Hematopoietic multipotent progenitor cell treated with erythropoietin and hydrocortisone succinate and interleukin-3 and kit ligand, for 6 days (in vitro differentiated cells): ENCODE measurements at places on chromosomes 4 and X.

- peak; percentile 58 for DNase-seq
These were observed 577 bp upstream of the GLRA2 start for GRCh38 chrX:14528629-14529289.

GRCh38 chrX:13277539-13277938 is 42.3 kb downstream of the ATXN3L start:
- no peak for DNase-seq

DNA sequence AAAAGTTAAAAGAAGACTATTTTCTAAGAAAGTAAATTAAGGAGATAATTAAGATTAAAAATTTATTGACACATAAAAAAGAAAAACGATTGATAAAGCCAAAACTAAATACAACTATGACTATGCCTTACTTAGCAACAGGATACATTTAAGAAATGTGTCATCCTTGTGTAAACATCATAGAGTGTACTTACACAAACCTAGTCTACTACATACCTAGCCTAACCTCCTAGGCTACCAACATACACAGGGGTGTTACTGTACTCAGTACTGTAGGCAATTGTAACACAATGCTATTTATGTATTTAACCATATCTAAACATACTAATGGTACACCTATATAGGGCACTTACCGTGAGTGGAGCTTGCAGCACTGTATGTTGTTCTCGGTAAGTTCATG is 108.3 kb downstream of the ANXA10 start:
- DNase-seq = no peak

GRCh38 chr4:158581161-158581560 is 59.5 kb downstream of the RXFP1 start:
- DNase-seq = no peak

GRCh38 chr4:119739796-119740195 is 111.2 kb upstream of the PDE5A start:
- no peak for DNase-seq

DNA sequence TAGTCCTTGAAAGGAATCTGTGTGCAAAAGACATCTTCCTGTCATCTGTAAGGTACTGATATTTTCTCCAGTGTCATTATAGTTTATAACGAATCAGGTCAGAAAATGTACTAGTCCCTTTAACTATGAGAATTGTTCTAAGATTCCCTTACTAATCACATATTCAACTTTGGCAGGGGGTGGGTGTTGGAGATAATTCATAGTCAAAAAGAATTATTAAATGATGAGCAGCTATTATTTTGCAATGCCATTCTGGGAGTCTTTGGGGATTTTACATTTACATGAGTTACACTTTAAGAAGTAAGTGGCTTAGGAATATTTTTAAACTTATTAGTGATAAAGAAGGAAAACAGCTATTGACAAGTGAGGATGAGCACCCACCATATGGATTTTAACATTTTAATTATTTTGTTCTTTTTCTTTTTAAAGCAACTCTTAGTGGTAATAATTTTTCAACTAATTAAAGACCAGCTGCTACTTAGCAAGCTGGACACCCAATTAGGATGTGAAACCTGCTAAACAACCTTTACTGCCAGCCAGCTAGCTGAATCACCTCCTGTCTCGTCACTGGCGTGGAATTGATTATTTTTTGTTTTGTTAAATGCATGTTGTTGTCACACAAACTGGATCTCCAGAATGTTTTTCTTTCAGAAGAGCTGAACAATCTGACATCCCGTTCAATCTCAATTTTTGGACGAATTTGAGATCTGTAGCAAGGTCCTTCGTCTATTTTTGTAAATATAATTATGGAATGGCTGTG is 219.2 kb downstream of the ARAP2 start:
- no peak for DNase-seq

GRCh38 chr4:75741027-75741426 is 16.6 kb downstream of the USO1 start:
- no peak for DNase-seq

- DNase-seq = no peak
These were observed 89.0 kb downstream of the SH3KBP1 start for GRCh38 chrX:19798423-19798822.

DNA sequence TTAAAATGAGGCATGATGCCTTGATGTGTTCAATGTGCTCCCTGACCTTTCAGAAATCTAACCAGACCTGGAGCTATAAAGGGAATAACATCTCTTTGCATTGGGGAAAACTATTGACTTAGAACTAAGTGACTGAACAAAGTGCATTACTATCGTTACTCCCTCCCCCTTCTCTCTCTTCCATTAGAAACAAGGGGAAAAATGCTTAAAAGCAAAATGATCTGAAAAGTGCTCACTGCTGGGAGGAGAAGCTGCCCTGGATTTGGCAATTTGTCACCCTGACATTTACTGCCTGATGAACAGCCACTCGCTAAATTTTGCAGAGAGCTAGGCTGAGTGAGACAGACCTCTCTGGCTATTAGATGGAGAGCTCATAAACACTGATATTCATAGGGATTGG is 48.6 kb upstream of the PARM1 start:
- no peak for DNase-seq

- no peak for DNase-seq
These were observed 24.3 kb upstream of the TEX13C start for GRCh38 chrX:125295337-125295736.

DNA sequence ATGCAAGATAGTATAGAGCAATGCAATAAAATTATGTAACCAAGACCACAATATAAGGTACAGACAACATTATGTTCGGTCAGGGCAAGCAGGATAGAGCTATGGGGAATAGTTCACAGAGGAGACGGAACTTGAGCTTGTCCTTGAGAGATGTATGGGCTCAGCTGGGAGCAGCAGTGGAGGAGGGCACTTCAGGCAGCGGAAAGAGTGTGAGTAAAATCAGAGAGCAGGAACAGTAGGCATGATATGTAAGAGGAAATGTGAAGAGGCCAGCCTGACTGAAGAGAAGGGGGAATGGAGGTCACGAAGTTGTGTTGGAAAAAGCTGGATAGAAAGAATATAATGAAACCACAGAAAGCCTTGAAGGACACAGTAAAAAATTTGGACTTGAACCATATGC is 217.2 kb upstream of the NOCT start:
- DNase-seq = no peak

GRCh38 chr4:10180927-10181744 is 64.5 kb upstream of the WDR1 start:
- peak; percentile 99 for DNase-seq

GRCh38 chr4:9800848-9801247 is 19.4 kb downstream of the DRD5 start:
- no peak for DNase-seq

DNA sequence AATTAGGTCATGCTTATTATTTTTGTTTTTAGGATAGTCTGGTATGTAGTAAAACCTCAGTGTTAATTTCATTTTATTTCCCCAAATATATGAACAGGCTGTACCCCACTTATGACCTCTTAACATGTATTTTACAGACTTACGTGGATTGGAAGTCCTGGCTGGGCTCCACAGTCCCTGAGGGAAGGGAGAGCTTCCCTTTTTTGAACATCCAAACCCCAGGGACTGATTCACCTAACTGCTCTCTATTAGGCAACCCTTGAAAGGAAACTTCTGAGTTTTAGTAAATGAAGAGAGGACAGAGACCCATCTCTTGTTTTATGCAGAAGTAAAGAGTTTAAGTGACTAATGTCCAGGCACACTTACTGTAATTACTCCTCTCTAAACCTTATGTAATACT is 233.1 kb upstream of the SPRY1 start:
- DNase-seq = no peak

DNA sequence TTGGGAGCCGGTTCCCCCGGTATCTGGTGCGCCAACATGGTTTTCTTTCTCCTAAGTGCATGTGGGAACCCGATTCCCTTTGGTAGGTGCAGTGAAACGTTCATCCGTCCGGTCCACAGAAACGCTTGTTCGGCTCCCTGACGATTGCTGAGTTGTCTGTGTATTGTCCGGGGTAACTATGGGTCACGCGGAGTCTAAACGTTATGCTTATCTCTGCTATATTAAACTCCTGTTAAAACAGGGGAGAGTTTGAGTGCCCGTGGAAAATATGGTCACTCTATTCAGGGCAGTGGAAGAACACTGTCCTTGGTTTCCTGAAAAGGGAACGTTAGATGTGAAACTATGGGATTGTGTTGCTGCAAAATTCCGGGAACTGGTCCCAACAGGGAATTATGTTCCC is 32.4 kb upstream of the MGST2 start:
- DNase-seq = no peak

- DNase-seq = no peak
These were observed 3.8 kb downstream of the MAEA start for GRCh38 chr4:1293531-1293941.

GRCh38 chr4:14898989-14899388 is 103.3 kb upstream of the CPEB2 start:
- no peak for DNase-seq

GRCh38 chr4:180280076-180280475 is 1963.1 kb upstream of the TENM3 start:
- no peak for DNase-seq

GRCh38 chr4:66604192-66604591 is 933.9 kb upstream of the EPHA5 start:
- DNase-seq = no peak

DNA sequence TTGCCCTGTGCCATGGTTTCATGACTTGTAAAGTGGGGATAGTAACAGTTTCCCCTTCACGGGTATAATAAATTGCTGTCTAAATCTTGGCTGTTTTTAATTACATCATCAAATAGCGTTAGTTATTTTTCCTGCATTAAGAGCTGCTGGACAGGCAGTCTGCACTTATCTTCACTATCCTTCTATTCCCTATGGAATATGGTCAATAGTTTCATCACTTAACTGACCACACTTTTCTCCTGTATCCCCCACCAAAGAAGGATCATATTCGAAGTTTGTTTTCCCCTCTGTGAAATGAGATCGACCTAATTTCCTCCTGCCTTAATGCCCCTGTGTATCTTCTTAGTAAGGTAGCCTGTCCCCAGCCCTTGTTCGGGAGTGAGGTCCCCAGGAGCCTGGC is 133.2 kb downstream of the SHROOM3 start:
- no peak for DNase-seq

DNA sequence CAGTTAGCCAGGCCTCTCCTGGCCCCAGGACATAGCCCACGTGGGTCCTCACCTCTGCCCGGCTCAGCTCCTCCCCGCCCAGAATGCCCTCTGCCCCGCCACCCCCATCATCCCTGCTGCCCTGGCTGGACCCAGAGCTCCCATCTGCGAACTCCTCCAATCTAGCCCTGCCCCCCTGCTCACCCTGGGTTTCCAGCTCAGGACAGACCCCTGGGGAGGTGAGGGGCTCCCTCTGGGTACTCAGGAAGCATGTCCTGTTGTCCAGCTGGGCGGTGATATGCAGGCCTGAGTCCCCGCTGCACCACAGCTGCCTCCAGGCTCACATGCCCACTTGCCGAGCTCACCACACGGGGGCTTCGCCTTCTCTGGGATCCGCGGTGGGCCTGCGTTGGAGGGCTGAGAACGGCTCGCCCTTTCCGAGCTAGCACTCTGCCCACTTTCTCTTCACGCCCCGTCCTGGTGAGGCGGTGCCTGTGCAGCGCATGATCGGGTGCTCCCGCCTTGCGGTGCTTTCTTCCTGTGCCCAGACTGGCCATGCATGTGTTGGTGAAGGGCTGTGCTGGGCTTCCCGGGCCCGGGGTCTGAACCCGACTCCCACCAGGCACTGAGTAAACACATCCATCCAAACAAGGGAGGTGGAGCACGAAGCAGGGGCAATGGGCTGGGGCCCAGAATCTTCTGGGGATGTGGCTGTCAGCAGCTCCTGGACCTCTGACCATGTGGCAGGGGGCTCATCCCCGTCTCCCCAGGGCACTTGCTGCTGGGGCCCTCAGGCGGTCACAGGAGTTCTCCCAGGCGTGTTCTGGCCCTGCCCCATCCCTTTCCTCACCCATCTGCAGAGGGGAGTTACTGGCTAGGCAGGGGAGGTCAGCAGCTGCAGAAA is 74.3 kb downstream of the RGS12 start:
- DNase-seq = no peak

GRCh38 chrX:57951666-57952319 is 41.5 kb upstream of the ZXDA start:
- peak; percentile 28 for DNase-seq

- no peak for DNase-seq
These were observed 628.4 kb downstream of the SPRY1 start for GRCh38 chr4:124025000-124025399.

GRCh38 chr4:88722276-88722780 is 24.7 kb upstream of the NAP1L5 start:
- no peak for DNase-seq

- no peak for DNase-seq
These were observed 76.4 kb downstream of the CBLL2 start for GRCh38 chrX:22349116-22349515.

DNA sequence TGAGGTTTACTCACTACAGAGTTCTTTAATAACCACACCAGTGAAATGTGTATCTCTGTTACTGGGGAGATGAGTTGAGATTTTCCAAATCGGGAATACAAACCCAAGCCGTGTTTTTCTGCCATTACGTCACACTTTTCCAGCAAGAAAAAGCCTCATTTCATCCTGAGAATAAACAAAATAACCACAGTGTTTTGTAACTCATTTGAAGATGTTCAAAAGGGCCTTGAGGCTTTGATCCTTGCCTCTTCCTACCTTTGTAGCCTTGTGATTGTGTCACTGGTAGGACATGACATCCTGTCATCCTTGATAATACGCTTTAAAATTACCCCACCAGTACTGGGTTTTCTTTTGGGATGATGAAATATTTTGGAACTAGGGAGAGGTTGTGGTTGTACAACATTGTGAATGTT is 2.9 kb downstream of the USP11 start:
- DNase-seq = no peak

- DNase-seq = no peak
These were observed 381.9 kb downstream of the PRDM5 start for GRCh38 chr4:120540625-120541024.

DNA sequence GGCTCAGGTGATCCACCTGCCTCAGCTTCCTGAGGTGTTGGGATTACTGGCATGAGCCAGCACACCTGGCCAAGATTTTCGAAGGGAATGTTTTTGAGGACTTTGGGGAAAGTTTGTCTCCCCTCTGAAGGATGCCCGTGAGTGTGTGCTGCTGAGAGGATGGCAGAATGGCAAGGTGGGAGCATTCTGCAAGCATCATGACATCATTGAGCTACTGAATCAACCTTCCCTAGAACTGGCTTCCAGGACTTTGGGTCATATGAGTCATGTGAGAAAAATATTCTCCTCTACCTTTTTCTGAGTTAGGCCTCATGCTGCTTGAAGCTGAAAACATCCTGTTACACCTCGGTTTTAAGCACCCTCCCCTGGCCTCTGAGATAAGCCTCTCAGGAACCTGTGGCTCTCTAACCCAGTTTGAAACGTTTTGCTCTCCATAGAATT is 31.0 kb downstream of the TMEM131L start:
- peak; percentile 56 for DNase-seq

- DNase-seq = no peak
These were observed 1051.9 kb downstream of the NLGN4X start for GRCh38 chrX:5176766-5177165.

DNA sequence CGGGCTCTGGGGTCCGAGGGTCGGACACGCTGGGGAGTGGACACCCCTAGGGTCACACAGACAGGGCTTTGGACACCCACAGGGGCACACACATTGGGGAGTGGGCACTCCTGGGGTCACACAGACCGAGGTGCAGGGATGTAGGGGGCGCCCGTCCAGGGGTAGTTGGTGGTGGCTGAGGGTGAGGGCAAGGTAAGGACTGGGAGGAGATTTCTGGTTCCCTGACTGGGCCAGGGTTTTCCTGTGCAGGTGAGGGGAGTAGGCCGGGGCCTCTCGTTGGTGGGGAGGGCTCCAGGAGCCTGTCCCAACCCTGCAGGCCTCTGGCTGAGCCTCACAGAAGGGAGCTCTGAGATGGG is 21.9 kb upstream of the WDR45 start:
- DNase-seq = no peak

- DNase-seq = peak; percentile 58
These were observed 306.1 kb upstream of the TAPT1 start for GRCh38 chr4:16532240-16532970.

- DNase-seq = no peak
These were observed 188.5 kb upstream of the STS start for GRCh38 chrX:6959006-6959405.
